ENCODE measurements at places on chromosomes 16 and 17.

GRCh38 chr17:13958773-13959172 lies 110.5 kb upstream of the COX10 start:
- DNase-seq, result no peak

- DNase-seq, result no peak
These were observed 5.9 kb downstream of the CORO7 start for GRCh38 chr16:4410335-4411075.

DNA sequence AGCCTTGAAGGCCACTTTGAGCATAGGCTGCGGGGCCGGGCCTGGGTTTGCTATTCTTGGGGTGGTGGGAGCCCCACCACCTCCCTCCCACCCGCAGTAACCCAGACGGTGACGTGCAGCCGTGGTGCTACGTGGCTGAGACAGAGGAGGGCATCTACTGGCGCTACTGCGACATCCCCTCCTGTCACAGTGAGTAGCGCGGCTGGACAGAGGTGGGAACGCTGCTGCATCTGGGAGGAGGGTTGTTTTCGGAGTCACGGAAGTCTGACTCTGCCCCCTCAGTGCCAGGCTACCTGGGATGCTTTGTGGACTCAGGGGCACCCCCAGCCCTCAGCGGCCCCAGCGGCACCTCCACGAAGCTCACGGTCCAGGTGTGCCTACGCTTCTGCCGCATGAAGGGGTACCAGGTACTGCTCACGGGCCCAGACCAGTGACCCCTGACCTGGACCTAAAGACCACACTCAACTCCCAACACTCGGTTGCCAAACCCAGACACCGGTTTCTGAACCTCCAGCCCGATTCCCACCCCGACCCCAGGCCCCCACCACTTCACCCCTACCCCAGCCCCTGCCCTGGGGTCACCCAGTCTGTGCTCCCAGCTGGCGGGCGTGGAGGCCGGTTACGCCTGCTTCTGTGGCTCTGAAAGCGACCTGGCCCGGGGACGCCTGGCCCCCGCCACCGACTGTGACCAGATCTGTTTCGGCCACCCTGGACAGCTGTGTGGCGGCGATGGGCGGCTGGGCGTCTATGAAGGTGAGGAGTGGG lies 2.1 kb downstream of the KREMEN2 start:
- no peak for DNase-seq

GRCh38 chr16:56892705-56893104 lies 27.7 kb downstream of the SLC12A3 start:
- DNase-seq, result no peak

DNA sequence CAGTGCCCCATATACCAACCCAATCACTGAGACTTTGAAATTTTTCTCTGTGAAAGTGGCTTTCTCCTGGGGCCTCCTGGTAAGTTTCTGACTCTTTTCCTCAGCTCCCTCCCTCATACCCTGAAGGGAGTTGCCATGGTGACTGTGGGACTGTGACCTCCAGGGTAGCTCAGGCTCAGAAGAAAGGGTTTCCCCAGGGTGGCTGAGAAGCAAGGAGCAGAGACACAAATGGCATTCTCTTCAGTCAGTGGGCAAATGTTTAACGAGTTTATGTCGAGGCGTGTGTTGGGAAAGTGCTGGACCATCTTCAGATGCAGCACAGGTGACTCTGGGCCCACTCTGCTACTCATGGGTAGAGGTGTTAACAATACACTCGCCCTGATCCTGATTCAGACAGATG lies 46.8 kb downstream of the MRPS23 start:
- no peak for DNase-seq

- DNase-seq, result no peak
These were observed 497.8 kb upstream of the ZFHX3 start for GRCh38 chr16:73545755-73546154.

DNA sequence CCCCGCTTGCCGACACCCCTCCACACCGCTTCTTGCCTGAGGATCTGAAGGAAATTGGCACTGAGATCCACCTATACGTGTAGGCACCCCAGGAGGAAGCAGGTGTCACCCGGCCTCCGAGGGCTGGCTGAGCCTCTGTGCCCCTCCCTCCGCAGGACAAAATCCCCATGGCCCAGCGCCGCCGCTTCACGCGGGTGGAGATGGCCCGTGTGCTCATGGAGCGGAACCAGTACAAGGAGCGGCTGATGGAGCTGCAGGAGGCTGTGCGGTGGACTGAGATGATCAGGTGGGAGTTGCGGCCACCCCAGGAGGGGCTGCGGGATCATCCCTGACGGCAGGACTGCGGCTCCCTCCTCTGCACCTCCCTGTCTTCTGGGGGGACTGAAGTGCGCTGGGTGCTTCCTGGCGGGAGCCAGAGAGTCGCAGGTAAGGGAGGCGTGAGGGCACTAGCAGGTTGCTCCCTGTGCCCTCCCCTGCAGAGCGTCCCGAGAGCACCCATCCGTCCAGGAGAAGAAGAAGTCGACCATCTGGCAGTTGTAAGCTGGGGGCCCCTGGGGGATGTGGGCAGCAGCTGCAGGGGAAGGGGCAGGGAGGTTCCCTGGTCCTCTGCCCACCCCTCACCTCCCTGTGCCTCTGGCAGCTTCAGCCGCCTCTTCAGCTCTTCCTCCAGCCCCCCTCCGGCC lies 9.0 kb downstream of the NME3 start:
- DNase-seq, result no peak

DNA sequence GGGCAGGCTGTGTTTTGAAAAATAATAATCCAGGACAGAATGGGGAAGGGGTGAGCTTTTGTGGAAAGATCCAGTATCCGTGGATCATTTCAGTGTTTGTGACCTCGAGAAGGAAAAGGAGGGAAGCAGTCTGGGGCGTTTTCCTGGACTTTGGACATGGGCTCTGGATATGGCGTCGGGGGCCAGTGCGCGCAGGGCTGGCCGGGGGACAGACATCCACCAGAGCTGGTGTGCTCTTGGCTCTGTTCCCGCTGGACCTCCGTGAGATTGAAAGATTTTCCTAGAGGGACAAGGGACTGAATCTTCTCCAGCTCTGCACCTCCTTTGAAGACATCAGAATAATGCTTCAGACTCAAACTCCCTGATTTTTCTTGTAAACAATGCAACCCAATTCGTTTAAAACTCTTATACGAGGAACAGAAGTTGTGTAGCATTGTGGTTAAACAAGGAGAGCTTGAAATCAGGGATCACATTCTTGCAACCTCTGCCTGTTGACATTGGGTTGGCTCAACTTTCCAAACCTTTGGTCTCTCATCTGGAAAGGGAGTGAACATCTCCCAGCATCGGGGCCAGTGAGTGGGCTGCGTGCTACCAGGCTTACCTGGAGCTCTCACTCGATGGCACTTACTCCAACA lies 75.9 kb downstream of the C16orf95 start:
- no peak for DNase-seq

GRCh38 chr17:76726776-76727718 lies at the start of gene METTL23:
METTL23 (plus strand) TSS chr17:76726839; CDS start chr17:76729711, 2,872 bp downstream.
- peak; percentile 89 for DNase-seq

GRCh38 chr17:82205720-82206508 lies 6.7 kb downstream of the CCDC57 start:
- DNase-seq, result peak; percentile 89

GRCh38 chr16:31453255-31454204 lies 5.8 kb upstream of the ARMC5 start:
- DNase-seq, result peak; percentile 38

GRCh38 chr17:49851387-49852291 lies 3.8 kb upstream of the TAC4 start:
- peak; percentile 40 for DNase-seq

- no peak for DNase-seq
These were observed 110.7 kb downstream of the GSG1L start for GRCh38 chr16:27952811-27953210.

- DNase-seq, result peak; percentile 16
These were observed 1.6 kb upstream of the MRPL58 start for GRCh38 chr17:75010683-75011400.

DNA sequence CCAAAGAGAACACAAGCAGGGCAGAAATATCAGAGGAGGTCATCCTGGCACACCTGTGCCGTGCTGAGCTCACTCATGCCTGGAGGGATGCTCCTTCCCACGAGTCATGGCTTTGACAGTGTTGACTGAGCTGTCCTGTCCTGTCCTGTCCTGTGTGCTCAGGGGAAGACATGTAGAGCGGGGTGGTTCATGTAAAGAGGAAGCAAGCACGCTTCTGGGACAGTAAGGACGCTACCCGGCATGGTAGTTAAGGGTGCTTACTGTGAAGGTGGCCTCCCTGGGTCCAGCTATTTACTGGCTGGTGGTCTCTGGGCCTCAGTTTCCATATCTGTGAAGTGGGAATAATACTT lies 398 bp downstream of the LGALS9 start:
- DNase-seq, result peak; percentile 21

DNA sequence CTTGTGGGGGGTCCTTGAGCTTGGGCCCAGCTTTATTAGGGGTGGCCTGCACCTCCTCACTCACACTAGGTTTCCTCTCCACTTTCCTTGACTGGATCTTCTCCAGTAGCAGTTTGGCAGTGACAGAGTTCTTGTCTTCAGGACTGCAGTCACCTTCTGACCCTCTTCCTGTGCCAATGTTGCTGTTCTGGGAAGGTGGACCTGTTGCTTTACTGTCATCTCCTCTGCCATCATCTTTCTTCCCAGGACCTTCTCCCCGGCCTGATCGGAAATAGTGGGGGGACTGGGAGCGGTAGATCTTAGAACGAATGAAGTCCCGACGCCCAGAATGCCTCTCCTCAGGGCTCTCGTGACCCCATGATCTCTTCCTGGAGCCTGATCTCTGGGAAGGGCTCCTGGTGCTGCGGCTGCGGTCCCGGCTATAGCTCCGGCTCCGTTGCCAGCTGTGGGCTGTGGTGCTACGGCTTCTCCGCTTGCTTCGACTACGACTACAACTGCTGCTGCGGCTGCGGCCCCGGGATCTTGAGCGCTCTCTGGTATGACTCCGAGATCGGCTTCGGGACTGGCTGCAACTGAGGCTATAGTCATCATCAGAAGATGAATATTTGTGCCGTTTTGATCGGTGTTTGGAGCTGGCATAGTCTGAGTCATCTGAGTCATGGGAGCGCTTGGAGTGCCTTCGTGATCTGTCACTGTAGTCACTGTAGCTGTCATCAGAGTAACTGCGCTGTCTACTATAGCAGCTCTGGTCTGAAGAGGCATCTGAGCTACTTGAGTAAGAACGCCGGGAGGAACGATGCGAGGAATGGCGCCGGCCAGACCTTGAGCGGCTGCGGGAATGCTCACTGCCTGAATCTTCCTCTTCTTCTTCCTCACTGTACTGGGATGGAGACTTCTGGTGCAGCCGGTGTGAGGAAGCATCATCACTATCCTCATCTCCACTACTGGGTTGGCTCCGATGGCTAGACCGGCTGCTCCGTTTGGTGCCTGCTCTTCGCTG lies 9.5 kb upstream of the ITGA2B start:
- no peak for DNase-seq

DNA sequence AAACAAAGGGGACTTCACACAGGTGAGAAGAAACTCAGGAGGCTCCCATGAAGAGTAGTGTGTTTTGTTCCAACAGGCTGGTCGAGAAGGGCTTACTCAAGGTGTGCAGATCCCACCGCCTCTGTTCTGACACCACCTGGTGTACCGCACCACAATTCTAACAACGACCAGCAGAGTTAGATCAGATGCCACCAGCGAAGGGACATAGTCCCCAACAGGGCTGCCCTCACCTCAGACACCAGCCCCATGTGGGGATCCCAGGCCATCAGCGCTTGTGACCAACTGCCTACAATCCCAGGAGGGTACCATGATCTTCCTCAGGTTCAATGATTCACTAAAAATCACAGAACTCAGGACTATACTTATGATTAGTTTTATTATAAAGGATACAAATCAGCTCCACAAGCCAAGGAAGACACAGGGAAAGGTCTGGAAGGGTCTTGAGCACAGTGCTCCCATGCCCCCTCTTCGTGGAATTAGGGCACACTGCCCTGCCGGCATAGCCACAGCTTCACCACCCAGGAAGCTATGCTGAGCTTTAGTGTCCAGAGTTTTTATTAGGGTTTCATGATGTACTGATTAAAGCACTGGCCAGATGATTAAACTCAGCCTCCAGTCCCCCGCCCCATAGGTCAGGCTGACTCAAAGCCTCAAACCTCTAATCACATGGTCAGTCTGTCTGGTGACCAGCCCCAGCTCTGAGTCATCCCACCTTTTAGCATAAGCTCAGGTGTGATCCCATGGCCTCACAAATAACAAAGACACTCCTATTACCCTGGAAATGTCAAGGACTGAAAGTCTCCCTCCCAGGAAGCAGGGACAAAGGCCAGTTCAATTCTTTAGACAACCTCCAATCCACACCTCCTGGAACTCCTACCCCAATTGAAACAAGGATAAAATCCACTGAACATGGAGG lies 26.0 kb downstream of the TRIM25 start:
- DNase-seq, result no peak

GRCh38 chr17:39223907-39224777 lies 1.6 kb downstream of the STAC2 start:
- DNase-seq, result no peak

DNA sequence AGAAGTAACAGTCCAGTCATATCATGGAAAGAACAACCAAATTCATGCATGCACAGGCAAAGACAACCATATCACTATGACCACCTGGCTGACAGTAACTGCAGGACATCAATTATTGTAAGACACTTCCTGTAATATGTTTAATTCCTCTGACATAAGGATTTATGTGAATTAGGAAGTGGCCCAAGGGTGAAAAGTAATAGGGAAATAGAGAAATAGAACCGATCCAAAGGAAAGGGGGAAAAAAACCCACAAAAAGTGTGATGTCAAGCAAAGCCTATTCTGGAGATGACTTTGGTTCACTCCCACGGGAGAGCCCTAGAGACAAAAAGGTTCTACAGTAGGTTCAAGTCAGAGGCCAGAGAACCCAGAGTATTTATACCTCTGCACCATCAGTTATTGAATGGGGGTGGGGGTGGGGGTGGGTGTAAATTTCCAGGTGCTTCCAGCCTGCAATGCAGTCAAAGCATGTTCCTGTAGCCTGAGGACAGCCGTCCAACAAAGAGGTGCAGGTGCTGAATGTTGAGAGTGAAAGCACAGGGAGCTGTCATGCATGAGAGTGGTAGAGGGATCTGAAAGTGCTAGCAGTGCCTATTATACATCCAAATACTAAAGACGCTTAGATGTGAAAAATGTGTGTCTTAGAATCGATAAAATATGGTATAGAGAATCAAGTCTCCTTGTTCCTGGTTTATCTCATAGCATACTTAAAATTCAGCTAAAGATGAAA lies 95.6 kb upstream of the HLF start:
- DNase-seq, result peak; percentile 88

DNA sequence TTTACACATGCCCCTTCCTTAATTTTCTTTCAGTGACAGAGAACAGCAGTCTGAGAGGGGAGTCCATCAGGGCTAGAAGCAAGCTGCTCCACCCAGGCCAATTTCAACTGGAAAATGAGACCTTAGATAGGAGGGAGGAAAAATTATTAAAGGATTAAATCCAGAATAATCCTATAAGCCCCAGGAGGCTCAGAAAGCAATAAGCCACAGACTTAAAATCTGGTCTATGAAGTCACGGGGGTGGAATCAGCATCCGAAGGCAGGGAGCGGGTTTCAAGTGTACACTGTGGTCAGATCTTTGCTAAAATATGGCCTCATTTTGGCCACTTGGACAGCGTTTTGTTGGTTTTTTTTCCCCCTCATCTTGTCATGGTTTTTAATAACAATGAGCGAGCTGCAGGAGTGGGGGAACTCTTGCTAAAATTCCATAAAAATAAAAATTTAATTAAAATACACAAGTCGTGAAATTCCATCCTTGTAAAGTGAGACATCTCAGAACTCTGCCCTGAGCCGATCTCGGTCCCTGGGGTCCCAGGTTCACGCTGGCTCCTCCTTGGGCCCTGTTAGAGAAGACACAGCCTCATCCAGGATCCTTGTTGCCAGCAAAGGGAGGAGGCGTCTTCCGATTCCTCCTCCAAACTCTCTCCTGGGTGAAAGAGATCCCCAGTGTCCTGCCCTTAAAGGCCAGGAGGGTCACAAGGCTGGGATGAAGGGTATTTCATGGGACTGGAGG lies 51.6 kb upstream of the ETV4 start:
- no peak for DNase-seq

- DNase-seq, result no peak
These were observed 17.1 kb upstream of the TNS4 start for GRCh38 chr17:40518401-40519088.
